ENCODE measurements at places on chromosomes 6 and 20.

GRCh38 chr20:61364147-61364546 is 112.1 kb downstream of the CDH4 start:
- no peak for DNase-seq

DNA sequence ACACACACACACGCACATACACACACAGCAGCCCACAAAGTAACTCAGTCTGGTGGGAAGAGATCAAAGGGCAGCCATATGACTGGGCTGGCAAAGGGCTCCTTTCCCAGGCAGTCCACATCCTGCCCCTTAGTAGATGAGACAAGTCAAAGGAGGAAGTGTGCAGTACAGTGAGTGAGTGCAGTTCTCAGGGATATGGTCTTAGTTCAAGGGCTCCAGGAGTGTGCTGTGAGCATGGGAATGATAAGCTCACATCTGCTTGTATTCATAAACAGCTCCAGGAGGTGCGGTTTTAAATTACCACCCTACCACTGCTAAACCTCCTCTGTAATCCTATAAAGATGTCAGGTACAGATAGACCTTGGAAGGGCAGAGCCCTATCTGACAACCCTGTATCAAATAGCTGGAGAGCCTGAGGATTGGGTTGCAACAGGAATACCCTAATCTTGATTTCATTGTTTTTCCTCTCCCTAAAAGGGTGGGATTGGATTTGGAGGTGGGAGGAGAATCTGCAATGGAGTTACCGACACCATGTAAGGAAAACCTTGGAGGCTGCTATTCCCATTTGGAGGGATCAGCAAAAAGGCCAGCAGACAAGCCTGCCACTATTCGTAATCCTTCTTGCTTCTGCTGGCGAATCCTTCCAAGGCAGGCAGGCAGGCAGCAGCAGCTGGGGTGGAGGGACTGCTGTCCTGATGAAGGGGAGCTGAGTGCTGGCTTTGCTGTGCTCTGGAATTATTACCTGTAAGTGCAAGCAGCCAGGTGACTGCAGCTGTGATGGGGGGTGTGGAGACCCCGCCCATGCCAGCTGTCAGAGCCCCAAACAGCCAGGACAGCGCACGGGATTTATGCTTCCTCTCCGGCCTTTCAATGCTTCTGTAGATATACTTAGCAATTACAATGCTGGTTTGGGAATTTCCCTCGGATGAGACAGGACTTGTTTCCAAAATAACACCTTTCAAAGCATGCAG is 342.7 kb downstream of the PRL start:
- peak; percentile 20 for DNase-seq

- no peak for DNase-seq
Measured at GRCh38 chr6:54426995-54427394, 118.8 kb downstream of the TINAG start.

- DNase-seq: no peak
Measured at GRCh38 chr20:52748990-52749389, 223.2 kb upstream of the TSHZ2 start.

GRCh38 chr6:136282906-136283305 is 6.7 kb downstream of the BCLAF1 start:
- DNase-seq: no peak

DNA sequence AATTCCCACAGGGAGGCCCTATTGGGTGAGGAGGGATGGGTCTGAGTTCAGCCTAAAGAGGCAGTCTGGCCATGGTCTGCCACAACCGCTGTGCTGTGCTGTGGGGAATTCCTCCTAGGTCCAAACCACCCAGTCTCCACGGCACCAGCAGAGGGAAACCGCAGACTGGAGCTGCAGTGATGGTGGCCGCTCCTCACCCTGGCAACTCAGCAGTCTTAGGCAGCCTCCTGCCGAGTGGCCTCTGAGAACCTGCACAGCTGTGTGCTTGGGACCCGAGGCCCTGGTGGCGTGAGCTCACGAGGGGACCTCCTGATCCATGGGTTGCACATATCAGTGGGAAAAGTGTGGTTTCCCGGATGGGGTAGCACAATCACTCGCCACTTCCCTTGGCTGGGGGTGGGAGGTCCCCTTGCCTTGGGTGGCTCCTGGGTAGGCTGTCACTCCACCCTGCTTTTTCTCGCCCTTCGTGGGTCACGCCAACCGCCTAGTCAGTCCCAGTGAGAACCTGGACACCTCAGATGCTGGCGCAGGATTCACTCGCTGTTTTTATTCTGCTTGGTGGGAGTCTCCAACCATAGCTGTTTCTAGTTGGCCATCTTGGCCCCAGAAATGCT is 242.2 kb downstream of the CDH26 start:
- DNase-seq: no peak

GRCh38 chr20:25297141-25297905 is 49.4 kb downstream of the PYGB start:
- no peak for DNase-seq

DNA sequence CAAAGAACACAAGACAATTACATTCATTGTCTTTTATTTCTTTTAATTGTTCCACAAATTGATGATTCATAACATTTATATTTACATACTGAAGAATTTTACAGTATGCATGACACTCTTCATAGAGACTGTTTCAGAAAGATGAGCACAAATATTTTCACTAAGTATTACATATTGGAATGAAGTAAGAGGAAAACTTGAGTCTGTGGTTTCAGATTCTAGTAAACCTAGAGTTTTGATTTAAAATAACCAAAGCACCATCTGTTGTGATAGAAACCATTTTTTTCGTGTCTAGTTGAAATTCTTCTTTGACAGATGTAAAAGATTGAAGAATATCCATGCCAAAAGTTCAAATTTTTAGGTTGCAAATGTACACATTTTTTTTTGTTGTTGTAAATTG is 32.1 kb upstream of the OPN5 start:
- DNase-seq: no peak

GRCh38 chr20:14775778-14776177 is 438.4 kb upstream of the FLRT3 start:
- no peak for DNase-seq

- DNase-seq: peak; percentile 26
Measured at GRCh38 chr6:15249371-15250019, 3.6 kb downstream of the JARID2 start.

DNA sequence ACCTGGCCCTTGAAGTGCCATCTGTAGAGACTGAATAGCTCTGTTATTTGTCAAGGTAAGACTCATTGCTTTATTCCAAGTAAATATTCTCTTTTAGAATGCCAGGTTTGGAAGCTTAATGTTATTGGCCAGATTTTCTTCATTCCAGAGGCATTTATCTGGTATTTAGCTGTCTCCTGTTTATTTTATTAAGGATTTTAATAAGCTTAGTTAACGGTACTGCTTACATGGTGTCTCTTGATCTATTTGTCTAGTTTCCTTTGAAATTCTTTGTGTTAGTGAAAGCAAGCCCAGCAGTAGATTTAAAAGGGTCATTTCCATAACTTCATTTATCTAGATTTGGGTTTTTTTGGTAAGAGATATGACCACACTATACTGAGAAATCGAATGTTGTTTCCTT is 7.7 kb downstream of the RALY start:
- DNase-seq: no peak

DNA sequence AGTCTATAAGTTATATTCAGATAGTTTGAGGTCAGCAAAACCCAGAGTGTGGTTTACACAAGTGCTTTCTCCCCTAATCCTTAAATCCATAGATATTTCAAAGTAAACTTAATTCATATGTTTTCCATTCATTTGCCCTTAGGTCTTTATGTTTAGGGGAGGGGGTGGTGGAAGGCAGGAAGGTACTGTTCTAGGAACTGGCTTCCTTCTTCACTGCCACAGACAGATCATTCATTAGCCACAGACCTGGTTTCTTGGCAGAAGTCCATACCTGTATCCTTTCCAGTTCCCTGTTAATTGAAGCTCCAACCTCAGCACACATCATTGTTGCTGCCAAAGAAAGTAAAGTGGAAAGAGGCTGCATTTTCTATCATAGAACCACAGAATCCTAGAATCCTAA is 123.0 kb downstream of the AIG1 start:
- DNase-seq: no peak

GRCh38 chr20:41119614-41120561 is 17.5 kb upstream of the PLCG1 start:
- no peak for DNase-seq

DNA sequence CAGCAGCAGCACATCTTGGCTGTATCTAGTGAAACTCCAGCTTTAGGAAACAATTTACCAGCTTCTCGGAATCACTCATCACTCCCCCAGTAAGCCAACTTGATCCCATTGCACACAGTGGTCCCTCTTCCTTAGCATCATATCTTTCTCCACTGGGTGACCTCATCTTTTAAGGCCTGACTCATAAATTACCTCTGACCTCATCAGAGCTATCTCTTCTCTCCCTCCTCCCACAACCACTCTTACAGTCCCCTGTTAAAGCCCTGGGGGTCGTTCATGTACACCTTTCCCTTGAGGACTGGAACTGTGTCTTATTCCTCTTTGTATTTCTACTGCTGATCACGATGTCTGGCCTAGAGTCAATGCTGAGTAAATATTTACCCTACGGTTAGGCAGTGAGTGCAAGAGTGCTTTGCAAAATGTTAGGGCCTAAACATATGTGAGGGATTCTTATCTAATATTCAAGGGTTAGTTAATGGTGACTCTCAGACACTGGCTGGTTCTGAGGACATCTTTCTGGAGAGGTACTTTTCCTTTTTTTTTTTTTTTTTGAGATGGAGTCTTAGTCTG is 187.2 kb downstream of the LRFN2 start:
- no peak for DNase-seq

DNA sequence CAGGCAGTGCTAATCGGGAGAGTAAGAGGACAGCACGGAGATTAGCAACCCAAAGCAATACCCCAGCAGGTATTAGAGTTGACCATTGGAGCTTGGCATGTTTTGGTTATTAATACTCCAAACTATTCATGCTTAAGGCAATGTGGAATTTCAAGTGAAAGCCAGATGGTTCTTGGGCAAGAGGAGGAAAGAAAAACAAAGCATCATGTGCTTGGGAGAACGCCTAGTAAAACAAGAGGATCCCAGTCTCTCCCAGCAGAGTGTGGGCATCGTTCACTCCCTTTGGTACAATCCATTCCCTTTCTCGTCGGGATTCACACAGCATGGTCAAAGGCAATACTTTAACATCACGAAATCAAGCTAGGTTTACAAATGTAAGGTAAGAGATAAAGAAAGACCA is 349.8 kb downstream of the PRKN start:
- DNase-seq: no peak

DNA sequence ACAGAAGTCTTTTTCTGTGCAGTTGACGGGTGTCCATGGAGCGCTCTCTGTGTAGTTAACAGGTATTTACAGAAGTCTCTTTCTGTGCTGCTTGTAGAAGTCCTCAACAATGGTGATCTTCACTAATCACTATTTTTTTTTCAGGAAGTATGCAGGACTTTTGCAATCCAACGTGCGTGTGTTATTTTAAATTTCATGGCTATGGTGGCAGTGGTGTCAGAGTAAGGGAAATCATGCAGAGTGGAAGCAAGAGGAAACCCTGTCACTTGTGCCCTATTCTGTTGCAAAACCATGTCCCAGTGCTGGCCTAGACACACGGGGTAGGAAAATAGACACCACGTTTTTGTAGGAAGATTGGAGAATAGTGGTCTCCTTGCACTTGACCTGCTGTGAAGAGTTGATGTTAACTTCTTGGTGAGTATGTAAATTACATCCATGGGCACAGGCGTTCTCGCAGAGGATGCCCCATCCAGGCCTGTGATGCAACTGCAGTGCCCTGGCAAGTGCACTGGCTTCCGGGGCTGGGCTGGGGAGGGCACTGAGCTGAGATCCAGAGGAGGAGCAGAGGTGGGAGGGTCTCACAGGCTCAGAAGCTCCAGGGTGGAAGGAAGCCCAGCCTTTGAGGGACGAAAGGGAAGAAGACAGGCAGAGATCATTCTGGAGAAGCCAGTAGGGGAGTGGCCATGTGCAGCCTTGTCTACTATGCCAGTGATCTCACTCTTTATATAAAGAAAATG is 146.5 kb downstream of the SYCP2 start:
- DNase-seq: no peak

DNA sequence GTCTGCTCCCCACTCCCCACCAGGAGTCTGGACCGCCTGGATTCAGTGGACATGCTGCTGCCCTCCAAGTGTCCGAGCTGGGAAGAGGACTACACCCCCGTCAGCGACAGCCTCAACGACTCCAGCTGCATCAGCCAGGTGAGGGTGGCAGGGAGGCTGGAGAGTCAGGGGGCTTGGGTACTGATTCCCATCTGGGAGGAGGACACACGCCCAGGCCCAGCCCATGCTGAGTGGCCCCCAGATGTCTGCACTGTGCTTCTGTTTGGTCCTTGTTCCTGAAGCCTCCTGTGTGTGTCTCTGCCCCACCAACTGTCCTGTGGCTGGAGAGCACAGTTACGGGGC is 101.6 kb upstream of the MYL9 start:
- DNase-seq: no peak

- no peak for DNase-seq
Measured at GRCh38 chr6:168865-169455, 123.3 kb upstream of the DUSP22 start.

DNA sequence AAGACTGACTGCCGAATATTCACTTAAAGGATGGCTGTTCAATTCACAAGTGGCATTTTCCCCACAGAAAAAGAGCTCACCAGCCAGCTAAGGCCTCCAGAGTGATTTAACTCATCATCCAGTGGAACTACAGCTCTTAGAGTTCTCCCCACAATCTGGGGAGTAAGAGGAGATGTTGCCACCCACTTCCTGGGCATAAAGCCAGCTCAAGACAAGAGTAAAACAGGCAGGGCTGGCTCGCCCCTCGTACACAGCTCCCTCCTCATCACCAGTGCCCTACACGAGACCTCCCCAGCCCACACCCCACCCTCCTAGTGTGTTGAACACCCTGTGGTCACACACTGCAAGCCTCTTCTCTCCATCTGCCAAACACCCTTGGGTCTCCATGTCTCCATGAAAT is 47.2 kb upstream of the IPCEF1 start:
- no peak for DNase-seq

DNA sequence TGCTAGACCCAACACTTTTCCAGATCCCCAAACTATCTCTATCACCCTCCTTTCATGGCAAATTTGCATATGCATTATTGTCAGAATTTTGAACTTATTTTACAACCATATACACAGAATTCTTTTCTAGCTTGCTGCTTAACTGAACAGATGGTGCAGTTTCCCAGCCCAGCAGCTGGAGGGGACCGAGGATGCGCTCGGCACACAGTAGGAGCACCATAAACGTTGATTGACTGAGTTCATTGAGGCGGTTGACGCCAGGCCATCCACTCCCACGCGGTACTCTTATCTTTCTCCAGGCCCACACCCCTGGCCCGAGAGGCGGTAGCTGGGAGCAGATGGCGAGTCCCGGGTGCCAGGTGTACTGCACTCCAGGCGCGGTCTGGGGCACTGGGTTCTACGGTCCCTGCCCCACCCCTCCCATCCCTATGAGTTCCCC is 6.8 kb upstream of the SOX4 start:
- DNase-seq: no peak
